ENCODE measurements at places on chromosomes 6 and 20. TPM values are rescaled to one million over a fixed set of nuclear protein-coding genes. Genes with fewer than 3 reads are reported as not detected.

The CCM2L gene
- 2.4 TPM for total RNA-seq

The ZNF133 gene
- 6.7 TPM for total RNA-seq

- DNase-seq = no peak
Observed at GRCh38 chr6:164025180-164025579, 610.7 kb downstream of the QKI start.

The DNAAF9 gene
- 34.4 TPM for total RNA-seq

The LYRM2 gene
- 20.0 TPM for total RNA-seq

The NFATC2 gene
- total RNA-seq = 51.5 TPM

The CYP24A1 gene
- not detected for total RNA-seq

DNA sequence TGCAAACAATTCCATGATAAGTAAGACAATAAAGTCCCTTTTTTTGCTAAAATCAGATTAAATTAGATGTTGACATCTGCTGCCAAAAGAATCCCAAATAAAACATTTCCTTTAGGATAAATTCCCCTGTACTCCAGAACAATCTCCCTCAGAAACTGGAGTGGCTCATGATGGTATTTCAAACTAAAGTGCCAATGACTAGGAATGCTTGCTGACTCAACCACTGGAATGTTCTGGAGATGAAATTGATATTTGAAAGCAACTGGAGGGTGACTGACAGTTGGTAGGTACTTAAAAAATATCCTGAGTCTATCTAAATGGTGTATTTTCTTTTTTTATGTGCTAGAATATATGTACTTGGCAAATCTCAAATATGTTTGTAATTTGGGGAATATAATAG, 350.1 kb upstream of the TSHZ2 start:
- DNase-seq = no peak

DNA sequence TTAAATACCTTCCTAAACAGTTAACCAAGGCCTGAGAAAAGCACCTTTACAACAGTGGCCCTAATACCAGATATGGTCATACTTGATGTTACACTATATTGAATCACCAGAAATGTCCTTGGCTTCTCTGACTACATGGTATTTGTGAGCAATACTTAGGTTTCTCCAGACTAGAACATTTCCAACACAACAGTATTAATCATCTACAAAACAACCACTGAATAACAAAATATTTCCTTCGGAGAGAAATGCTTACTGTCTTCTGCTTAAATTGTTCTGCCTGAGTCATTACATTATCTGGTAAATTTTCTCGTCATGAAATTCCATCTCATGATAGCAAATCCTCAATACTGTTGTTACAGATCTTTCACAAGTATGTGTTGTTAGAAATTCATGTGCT, 252.9 kb upstream of the RUNX2 start:
- no peak for DNase-seq

The KIAA0408 gene
- total RNA-seq = 15.3 TPM

DNA sequence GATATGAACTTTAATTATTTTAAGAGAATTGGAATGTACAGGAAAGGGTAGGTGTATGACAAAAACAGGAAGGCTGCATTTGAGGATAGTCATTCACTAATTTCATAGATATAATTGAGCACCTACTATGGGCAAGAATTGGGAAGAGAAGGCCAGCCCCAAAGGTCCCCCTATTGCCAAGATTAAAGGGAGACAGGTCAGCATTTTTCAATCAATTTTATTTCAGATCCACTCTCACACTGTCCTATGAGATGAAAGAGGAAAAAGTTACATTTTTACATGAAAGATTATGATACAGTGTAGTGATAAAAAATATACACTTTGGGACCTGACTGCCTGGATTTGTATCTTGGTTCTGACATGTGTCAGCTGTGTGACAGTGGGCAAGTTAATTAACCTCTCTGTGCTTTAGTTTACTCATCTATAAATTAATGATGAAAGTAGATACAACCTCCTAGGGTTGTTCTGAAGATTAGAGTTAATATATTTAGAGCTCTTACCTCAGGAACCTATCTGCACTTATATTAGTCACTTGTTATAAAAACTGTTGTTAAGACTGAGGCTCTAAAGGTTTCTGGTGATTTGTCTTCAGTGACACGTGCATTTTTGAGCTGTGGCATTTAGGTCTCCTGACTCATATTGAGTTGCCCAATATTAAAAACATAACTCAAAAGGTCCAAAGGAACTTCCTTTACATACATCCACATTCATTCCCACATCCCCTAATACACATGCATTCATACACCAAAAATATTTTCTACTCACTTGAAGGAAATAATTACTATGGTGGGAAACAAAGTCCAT, 45.7 kb downstream of the SCGN start:
- DNase-seq = no peak

DNA sequence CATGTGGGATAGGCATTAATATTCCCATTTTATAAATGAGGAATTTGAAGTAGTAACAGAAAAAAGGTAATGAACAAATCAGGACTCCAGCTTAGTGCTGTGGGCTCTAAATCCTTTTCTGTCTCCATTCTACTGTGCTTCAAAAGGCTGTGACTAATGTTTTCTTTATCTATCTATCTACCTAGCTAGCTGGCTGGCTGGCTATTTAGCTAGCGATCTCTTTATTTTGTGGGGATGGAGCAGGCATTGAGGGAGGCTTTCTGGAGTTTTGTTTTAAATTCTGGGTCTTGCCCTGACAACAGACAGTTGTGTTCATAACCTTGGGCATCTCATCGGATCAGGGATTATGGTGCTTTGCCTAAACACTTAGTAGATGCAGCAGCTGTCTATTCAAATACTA, 139.2 kb downstream of the SOX4 start:
- no peak for DNase-seq
